ENCODE measurements at places on chromosomes 4 and X.
A peak's percentile ranks its signal among the peaks of the same experiment; 100 is the strongest.

DNA sequence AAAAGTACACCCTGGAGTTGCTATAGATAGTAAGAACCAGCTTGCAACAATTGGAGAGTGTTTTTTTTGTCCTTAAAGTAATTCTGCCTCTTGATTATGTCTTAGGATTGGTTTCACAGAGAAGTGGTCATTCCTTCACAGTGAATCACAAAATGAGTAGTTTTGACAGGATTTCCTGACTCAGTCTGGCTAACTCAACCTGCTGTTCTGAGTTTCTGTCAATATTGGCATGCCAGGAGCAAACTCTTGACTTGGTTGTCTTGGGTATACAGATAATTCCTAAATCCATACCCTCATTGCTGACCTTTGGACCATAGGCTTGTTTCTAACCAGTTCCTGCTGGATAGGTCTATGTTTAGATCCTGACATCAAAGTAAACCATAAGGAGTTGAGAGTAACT lies 9.4 kb downstream of the FHIP1A start:
- peak; percentile 88 for ATAC-seq

DNA sequence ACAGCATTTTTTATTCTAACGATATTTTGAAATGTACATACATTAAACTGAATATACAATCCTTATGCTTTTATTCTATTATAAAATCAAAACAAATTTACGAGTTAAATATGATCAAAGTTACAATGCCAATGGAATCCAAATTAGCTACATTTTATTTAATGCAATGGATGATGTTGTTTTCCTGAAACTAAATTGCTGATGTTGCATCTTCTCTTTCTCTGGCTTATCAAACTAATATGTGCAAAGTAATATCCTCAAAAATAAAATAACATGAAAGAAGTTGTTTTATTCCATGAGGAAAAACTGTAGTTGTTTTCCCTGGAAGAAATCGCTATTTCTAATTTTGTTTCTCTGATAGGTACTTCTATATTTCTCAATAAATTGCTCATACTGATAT lies 106.8 kb downstream of the ASB9 start:
- ATAC-seq = no peak

GRCh38 chr4:85610450-85610849 lies 135.5 kb downstream of the ARHGAP24 start:
- no peak for ATAC-seq

DNA sequence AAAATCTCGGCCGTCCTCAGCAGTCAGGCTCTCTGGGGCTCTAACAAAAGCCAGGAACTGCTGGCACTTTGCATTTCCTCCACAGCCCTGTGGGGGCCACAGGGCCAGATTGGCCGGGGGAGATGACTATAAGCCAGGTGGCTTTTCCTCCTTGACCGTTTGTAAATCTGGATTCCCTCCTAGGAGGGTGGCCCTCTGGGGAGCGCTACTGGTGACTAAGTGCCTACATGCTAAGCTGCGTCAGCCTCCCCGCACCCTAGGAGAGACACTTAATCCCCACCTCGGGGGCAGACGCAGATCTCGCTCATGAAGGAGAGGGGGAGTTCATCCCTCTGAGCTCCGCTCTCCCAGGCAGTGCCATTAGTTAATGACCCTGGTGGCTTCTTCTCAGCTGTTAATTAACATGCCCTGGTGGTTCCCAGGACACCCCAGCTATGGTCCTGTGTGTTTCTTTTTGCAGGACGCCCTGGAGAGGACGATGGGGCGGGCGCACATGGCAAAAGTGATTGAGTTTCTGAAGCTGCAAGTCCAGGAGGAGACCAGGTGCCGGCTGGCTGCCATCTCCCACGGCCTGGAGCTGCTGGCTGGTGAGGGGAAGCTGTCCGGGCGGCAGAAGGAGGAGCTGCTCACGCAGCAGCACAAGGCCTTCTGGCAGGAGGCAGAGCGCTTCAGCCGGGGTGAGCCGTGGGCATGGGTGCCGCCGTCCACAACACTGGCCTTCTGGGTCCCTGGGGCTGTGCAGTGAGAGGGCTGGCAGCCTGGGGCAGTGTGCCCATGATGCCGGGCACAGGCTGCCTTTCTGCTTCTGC lies 41.6 kb downstream of the EVC start:
- ATAC-seq = no peak

DNA sequence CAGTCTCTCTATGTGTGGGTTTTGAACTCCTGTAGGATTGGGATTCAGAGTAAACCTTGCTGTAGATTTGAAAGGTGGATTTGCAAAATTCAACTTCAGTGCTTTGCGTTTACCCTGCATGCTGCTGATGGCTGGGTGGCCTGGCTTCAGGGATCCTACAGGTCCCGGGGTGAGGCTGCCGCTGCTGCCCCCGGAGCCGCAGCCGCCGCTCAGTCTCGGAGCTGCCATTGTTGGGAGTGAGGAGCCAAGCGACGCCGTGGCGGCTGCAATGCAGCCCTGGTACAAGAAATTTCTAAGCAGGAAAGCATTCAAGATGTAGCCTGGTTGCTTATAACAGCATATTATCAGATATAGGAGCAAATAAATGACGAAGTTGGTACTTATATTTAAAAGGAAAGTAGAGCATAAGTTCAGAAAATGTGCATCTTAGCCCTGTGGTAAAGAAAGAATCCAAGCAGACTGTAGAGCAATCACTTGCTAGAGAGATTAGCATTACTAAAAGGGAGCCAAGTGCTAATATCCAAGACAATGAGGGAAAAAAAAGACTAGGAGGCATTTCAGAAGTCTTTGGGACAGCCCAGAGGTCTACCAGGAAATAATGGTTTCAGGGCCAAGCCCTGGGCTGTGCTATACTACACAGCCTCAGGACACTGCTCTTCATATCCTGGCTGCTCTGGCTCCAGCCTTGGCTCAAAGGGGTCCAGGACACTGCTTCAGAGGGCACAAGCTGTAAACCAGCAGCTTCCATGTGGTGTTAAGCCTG lies 36.9 kb upstream of the CHIC1 start:
- peak; percentile 55 for ATAC-seq

- peak; percentile 76 for ATAC-seq
Measured at GRCh38 chrX:18995221-18995620, 11.3 kb upstream of the PHKA2 start.

All from SK-N-SH treated with all-trans-retinoic acid at 6 μM for 48 hours (cell line).